T follicular helper cell (primary cell): ENCODE measurements at places on chromosomes 13 and 19.

DNA sequence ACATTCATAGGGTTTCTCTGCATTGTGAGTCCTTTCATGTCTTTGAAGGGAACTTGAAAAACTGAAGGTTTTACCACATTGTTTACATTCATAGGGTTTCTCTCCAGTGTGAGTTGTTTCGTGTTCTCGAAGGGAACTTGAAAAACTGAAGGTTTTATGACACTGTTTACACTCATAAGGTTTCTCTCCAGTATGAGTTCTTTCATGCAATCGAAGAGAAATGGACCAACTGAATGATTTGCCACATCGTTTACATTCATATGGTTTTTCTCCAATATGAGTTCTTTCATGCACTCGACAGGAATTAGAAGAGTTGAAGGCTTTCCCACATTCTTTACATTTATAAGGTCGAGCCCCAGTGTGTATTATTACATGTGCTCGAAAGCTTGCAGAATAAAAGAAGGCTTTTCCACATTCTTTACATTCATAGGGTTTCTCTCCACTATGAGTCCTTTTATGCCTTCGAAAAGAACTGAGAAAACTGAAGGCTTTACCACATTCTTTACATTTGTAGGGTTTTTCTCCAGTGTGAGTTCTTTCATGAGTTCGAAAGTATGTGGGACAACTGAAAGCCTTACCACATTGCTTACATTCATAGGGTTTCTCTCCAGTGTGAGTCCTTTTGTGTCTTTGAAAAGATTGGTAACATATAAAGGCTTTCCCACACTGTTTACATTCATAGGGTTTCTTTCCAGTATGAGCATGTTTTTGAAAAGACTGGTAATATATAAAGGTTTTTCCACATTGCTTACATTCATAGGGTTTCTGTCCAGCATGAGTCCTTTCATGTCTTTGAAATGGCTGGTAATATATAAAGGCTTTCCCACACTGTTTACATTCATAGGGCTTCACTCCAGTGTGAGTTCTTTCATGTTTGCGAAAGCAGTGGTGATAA lies 20.7 kb downstream of the ZNF14 start:
- no peak for DNase-seq

- no peak for DNase-seq
Observed at GRCh38 chr19:18408053-18408476, 10.6 kb upstream of the LRRC25 start.

- DNase-seq: peak; percentile 33
Observed at GRCh38 chr13:21478881-21479808, 20.0 kb upstream of the ZDHHC20 start.

- no peak for DNase-seq
Observed at GRCh38 chr13:111203736-111204389, 88.8 kb downstream of the ARHGEF7 start.

GRCh38 chr13:113526466-113527220 lies 36.1 kb upstream of the DCUN1D2 start:
- DNase-seq: no peak

GRCh38 chr13:52158629-52159158 lies 703 bp downstream of the NEK3 start:
- DNase-seq: no peak

DNA sequence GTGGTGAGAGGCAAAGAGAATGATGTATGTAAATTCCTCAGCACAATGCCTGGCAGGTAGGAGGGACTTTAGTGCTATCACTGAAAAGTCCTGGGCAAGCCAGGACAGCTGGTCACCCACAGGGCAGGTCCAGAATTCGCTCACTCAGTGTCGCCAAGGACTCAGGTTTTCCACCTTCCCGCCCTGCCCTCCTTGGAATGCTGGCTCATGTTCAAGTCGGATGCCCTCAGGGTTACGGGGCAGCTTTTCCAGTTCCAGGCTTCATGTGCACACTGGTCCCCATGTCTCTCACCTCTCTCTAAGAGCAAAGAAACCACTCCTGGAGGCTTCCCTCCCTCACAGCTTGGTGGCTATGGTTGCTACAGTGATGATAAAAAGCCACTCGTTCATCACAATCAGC lies 24.8 kb upstream of the NAXD start:
- no peak for DNase-seq

DNA sequence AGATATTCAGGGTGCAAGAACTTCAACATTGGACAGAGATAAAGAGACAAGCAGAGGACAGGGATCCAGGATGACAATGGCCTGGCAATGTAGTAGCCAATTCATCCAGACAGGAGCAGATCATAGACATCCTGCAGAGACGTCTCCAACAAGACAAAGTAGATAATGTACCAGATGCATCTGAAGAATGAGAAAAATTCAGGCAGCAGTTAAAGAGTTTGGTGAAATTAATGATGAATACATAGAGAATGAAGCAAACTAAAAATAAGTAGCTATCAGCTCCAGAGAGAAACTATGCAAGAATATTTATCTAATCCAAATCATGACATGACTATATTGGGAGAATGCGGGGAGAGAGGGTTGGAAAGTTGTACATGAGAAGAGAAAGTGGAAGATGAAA lies 278.4 kb upstream of the DACH1 start:
- DNase-seq: no peak

GRCh38 chr13:101007245-101007644 lies 332.6 kb upstream of the TMTC4 start:
- no peak for DNase-seq

DNA sequence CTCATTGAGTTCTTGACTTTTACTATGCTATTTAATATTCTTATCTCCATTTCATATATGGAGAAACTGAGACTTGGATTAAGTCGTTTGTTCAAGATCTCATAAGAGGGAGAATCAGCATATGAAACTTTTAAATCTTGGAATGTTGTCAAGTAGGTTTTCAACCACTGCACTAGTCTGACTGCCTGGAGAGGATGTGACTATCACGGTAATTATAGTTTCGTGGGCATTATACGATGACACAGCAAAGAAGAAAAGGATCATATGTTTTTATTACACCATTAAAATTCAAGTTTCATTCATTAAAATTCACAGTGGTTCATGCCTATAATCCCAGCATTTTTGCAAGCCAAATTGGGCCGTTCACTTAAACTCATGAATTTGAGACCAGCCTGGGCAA lies 555.2 kb downstream of the SLITRK1 start:
- no peak for DNase-seq

DNA sequence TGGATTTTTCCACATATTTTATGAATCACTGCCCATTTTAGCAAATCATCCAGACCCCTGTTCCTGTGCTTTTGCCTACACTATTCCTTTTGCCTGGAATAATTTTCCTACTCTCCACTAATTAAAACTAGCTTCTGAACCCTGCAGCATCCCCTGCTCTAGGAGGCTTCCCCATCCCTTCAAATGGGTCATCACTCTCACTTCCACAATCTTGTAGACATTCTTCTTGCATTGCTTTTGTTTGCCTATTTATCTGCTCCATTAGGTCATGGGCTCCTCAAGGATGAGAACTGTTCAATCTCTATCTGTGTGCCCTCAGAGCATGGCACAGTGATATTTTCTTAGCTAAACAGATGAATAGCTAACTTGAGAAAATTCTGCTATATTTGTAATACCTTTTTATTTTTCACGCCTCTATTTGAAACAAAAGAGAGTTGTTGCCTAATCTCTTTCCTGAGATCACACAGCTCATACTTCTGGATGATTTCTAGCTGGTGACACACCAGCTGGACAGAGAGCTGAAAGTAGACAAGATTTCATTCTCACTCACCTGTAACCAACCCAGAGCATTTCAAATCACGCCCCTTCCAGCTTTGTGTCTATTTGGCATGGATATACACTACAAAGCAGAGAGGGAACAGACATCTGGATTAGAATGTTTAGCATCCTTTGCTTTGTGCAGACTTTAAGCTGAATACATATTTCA lies 466.0 kb downstream of the FOXO1 start:
- no peak for DNase-seq

DNA sequence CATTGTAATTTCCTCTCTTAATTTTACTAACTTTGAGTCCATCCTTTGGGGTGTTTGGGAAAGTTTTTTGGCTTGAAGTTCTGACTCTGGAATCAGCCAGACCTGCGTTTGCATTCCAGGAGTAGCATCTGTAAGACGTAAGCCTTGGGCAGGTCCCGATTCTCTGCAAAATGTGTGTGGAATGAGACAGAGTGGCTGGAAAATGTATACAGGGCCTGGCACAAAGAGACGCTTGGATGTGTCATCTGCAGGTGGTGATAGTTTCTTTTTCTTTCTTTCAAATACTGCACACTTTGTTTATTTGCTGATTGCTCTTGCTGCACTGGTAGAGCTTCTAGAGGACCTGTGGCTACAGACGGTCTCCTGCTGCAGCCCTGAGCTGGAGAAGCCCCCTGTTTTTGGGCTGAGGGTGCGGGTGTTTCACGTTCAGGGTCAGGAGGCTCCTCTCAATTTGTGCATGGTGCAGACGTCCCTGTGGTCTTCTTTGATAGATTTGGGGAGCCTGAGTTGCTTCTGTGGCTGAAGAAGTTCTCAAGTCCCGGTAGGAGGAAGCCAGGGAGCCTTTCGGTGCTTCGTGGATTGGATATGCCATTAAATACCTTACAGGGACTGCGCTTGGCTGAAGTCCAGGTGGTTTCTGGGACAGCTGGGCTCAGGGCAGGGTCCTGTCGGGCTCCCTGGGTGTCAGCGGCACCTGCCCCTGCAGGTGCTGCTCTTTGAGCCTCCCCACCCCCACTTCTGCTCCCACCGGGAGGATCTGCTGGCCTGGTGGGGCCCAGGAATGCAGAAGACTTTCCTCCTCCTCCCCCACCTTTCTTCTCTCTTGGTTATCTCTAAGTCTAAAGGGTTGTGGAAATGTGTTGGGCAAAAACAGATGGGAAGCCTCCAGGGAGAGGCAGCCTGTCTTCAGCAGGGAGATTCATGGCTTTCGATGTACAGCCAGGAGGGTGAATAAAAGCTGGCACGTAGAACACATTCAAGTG lies 44.0 kb upstream of the GAS6 start:
- DNase-seq: no peak

GRCh38 chr19:33815380-33816340 lies 19.0 kb downstream of the KCTD15 start:
- DNase-seq: no peak

- no peak for DNase-seq
Observed at GRCh38 chr13:90552702-90553101, 794.8 kb upstream of the MIR17HG start.

DNA sequence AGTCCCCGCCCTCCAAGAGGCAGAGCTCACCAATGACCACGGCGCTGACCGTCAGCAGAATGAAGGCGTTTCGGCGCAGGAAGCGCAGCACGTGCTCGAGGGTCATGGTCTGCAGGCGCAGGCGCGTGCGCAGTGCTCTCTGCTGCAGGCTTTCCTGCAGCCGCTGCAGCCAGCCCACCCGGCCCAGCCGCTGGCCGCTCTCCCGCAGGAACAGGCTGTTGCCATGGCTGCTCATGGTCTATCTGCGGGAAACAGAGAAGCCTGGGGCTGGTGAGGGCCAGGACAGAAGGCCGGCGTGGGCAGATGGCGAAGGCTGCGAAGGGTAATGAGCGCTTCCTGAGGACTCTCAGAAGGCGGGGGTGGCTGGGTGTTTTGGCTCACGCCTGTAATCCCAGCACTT lies 7.0 kb downstream of the SLC1A6 start:
- DNase-seq: no peak

GRCh38 chr19:53960187-53960586 lies 2.5 kb upstream of the CACNG8 start:
- DNase-seq: no peak

- DNase-seq: no peak
Observed at GRCh38 chr19:55830656-55831055, 1.1 kb downstream of the NLRP11 start.

GRCh38 chr13:109764470-109765291 lies 21.7 kb downstream of the IRS2 start:
- DNase-seq: no peak

- no peak for DNase-seq
Observed at GRCh38 chr13:24610956-24611355, 69.3 kb upstream of the ATP12A start.

GRCh38 chr13:76425935-76426334 lies 460.3 kb downstream of the KCTD12 start:
- DNase-seq: no peak

DNA sequence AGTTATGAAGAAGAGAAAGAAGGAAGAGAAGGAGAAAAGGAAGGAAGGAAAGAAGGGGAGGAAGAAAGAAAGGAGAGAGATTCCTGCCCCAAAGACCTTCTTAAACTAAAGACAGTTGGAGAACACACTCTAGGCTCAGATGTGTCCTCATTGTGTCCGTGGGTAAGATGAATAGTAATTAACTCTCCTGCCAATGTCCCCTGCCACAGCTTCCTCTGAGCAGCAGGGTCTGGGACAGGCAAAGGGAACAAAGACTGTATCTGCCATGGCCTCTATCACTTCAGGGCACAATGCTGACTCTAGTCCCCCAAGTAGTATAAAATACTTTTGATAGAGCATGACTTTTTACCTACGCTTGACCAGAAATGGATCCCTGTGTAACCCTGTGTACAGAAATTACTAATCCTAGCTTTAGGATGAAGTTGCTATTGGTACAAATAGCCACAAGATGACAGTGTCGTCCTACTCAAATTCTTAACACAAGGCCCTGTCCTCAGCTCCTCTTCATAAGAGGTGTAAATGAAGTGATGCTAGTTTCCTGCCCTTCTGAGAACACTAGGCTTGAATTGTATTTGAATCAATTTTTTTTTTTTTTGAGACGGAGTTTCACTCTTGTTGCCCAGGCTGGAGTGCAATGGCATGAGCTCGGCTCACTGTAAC lies 186.2 kb upstream of the GPR12 start:
- DNase-seq: no peak

DNA sequence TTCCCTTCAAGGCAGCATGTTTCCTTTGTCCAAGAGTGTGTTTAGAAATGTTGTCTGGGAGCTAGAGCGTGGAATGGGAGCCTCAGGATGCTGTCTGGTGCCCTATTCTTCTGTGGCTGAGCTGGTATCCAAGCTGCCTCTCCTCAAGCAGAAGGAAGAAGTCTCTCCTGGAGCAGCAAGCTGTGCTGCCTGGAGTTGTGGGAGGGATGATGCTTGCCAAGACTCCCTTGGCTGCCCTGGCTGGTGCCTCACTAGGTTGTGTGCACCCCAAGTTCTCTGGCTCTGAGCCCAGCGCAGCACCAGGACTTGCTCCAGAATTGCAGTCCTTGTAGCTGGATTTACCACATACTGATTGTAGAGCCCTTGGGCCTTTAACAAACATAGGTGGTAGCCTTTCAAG lies 4.7 kb upstream of the CYP4F3 start:
- no peak for DNase-seq

DNA sequence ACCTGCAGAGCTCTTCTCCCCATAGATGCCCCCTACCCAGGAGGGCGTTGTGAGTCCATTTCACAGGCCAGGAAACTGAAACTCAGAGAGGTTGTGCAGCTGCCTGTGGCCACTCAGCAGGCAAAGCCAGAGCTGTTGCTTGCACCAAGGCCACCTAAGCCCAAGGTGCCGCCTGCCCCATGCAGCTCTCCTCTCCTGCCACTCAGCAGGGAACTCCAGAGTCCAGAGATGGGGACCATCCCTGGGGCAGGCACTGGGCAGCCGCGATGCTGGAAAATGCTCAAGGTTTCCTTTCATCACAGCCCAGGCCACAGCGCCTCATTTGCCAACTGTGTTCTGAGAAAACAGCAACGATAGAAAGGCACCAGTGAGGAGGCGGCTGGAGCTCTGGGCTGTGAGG lies 41.0 kb upstream of the PEPD start:
- no peak for DNase-seq

DNA sequence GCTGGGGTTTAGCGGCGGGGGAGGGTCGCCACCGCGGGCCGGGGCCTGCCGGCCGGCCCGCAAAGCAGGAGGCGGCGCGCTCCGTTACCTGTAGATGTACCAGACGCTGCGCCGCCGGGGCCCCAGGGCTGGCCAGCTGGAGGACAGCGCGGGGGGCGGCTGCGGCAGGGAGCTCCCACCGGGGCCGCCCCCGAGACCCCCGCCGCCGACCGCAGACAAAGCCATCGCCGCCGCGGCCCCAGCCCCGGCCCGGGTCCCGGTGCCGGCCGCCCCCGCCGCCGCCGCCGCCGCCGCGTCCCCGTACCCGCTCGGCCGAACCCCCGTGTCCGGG lies 24.8 kb downstream of the SHANK1 start:
- DNase-seq: no peak
